ENCODE measurements at places on chromosomes 13 and 19.

GRCh38 chr19:34232566-34233481 is 21.5 kb upstream of the GARRE1 start:
- DNase-seq: no peak

DNA sequence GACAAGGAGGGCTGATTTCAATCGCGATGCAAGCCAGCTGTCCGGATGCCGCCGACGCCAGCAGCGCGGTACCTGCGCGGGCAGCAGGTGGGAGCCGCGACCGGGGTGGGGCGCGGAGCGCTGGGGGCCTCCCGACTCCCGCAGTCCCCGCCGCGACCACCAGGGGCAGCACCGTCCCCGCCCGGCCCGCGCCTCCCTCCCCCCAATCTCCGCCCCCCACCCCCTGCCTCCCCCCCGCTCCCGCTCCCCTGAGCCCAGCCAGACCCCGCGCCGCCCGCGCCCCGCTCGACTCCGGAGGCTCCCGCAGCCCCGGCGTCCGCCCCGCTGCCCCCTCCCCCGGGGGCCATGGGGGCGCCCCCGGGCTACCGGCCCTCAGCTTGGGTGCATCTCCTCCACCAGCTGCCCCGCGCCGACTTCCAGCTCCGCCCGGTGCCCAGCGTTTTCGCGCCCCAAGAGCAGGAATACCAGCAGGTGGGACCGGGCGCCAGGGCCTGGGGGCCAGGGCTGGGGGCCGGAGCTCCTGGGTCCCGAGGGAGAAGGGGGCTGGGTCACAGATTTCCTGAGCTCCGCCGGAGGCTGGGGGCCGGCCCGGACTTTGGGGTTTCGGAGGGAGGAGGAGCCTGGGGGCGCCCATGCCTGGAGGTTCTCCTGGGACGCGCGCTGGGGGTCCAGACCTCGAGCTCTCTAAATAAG is at the start of gene TTYH1:
Gene TTYH1, plus strand, starts transcription at position 257 of the 693 bp plus-strand sequence. Its CDS starts 89 bp downstream, at position 346.
- DNase-seq: no peak

DNA sequence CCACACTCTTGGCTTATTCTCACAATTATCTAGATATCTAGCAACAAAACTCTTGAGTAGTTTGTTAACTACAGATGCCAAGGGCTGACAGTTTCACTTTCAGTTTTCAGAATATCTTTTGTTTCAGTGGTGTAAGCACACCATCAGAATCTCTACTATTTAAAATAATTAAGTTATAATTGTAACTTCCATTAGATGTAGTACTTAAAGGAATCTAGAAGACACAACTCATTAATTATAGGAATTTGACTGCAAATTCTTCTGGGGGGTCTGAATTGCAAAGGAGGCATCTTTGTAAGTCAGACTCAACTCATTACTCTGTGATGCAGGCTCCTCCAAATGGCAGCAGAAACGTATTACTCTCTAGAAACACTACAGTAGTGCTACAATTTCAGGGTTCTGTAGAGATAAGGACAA is 44.9 kb upstream of the USPL1 start:
- DNase-seq: peak; percentile 30

GRCh38 chr13:87889254-87889653 is 218.1 kb downstream of the SLITRK5 start:
- DNase-seq: no peak

- no peak for DNase-seq
Observed at GRCh38 chr13:66879988-66880387, 350.1 kb downstream of the PCDH9 start.

DNA sequence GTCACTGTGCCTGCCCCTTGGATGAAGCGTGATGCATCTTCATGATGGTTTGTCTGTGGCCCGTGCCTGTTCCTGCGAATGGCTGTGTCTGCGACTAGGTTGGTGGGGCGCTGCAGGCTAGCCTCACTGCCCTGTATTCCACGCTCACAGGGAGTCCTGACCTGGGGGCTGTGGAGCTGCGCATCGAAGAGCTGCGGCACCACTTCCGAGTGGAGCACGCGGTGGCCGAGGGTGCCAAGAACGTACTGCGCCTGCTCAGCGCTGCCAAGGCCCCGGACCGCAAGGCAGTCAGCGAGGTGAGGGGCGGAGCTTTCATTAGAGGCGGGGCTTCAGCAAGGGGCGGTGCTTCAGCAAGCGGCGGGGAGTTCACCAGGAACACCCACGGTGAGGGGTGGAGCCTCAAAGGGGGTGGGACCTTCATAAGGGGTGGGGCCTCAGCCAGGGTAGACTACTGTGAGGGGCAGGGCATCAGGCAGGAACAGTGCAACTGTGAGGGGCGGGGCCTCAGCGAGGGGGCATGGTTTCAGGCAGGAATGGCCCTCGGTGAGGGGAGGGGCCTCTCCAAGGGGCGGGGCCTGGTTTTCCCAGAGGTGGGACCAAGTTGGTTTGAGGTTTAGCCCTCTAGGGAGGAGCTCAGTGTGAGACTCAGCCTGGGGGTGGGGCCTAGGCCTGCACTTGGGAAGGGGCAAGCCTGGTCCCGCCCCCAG is 17.2 kb downstream of the PKN1 start:
- DNase-seq: no peak

Measured in brain pericyte (primary cell).